ENCODE measurements at places on chromosomes 2 and 18.
A peak's percentile ranks its signal among the peaks of the same experiment; 100 is the strongest.

GRCh38 chr2:100835006-100835659, 15.2 kb downstream of the NPAS2 start:
- no peak for DNase-seq

DNA sequence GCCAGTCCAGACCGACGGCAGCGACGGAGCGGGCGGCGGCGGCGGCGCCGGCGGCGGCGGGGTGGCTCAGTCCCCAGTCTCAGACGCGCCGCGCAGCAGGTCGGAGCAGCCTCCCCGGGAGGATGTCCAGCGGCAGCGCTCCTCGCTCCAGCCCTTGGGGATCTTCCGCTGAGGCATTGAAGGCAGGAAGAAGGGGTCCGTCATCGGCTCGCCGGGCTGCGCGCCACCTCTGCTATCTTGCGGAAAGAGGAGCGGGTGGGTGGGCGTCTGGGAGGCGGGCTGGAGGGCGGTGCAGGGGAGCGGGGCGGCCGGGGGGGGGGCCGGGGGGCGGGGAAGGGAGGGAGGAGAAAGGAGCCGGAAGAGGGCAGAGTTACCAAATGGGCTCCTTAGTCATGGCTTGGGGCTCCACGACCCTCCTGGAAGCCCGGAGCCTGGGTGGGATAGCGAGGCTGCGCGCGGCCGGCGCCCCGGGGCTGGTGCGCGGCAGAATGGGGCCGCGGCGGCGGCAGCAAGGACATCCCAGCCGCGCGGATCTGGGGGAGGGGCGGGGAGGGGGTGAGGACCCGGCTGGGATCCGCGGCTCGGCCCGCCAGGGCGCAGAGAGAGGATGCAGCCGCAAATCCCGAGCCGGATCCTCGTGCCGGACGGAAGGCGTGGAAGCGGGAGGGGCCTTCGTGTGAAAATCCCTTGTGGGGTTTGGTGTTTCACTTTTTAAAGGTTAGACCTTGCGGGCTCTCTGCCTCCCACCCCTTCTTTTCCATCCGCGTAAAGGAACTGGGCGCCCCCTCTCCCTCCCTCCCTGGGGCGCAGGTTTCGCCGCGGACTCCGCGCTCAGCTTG, at the start of gene NETO1:
Gene NETO1 (minus strand): TSS at position 242 of the 839 bp plus-strand sequence. CDS start 696 bp downstream, outside the sequence.
- no peak for DNase-seq

GRCh38 chr2:11554399-11554716, 20.5 kb downstream of the GREB1 start:
- no peak for DNase-seq

DNA sequence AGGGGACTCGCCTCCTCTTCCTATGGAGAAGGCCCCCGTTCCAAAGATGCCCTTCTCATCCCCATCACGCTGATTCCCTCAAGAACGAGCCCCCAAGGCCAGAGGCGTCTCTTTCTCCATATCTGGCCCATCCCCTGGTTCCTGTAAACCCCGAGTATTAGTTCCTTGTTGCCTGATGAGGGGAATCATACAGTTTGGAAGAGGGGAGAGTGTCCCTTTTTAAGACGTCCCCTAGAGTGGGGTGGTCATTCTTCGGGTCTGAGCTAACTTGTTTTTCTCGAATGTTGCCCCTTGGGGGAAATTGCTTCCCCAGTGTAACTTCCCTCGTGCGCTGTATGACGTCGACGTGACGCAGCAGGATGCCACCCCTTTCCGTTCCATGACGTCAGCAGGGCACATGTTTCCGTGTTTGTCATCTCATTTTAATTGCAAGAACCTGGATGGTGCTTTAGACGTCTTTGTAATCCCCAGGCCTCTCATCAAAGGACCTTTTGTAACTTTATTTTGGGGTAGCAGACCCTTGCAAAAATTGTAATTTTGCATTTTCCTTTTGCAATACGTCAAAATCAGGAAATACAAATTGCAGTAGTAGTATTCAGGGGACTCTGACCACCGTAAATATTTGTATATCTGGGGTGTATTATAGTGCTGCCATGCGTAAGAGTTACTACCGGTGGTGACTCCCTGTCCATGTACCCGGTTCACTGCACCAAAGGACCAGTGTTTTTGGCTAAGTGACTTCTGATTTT, 569 bp downstream of the BABAM2 start:
- peak; percentile 94 for DNase-seq

- no peak for DNase-seq
Observed at GRCh38 chr2:233831011-233831721, 23.2 kb downstream of the HJURP start.

DNA sequence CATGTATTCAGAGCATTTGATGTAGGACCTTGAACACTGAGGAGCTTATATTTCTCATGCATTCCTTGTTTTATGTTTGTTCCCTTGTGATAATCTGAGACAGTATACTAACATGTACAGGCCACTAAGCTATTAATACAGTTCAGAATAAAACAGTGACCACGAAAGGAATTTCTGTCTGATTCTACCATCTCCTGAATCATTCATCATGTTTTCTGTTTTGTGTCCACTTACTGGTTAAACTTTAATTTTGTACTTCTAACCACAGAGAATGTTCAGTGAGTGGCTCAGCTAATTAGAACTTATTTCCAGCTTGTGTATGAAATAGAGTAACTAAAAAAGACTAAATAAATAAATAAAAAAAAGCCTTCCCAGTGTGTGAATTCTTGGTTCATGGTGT, 110.4 kb downstream of the LRP1B start:
- no peak for DNase-seq

- DNase-seq, result no peak
Observed at GRCh38 chr2:218389333-218390150, 7.5 kb downstream of the SLC11A1 start.

GRCh38 chr2:26215833-26216232, 28.6 kb downstream of the HADHA start:
- no peak for DNase-seq

GRCh38 chr2:218478544-218478943, 59.6 kb downstream of the VIL1 start:
- no peak for DNase-seq

GRCh38 chr2:132374961-132375360, 41.6 kb upstream of the GPR39 start:
- DNase-seq, result no peak

GRCh38 chr2:46770622-46771021, 145.0 kb downstream of the MCFD2 start:
- DNase-seq, result no peak

DNA sequence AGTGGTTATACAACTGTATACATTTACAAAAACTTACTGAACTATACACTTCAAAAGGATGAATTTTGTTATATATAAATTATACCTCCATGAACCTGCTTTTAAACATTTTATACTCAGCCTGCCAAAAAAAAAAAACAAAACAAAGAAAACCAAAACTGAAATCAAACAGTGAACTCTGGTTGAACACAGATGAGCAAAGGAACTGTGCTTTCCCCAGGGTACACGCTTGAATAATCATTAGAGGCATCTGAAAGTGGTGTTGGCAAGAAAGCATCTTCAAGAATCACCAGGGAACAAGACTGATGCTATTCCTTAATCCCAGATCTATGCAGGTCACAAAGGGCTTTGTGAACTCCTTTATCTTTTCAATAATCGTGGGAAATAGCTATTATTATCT, 77.0 kb upstream of the LYPD1 start:
- no peak for DNase-seq

DNA sequence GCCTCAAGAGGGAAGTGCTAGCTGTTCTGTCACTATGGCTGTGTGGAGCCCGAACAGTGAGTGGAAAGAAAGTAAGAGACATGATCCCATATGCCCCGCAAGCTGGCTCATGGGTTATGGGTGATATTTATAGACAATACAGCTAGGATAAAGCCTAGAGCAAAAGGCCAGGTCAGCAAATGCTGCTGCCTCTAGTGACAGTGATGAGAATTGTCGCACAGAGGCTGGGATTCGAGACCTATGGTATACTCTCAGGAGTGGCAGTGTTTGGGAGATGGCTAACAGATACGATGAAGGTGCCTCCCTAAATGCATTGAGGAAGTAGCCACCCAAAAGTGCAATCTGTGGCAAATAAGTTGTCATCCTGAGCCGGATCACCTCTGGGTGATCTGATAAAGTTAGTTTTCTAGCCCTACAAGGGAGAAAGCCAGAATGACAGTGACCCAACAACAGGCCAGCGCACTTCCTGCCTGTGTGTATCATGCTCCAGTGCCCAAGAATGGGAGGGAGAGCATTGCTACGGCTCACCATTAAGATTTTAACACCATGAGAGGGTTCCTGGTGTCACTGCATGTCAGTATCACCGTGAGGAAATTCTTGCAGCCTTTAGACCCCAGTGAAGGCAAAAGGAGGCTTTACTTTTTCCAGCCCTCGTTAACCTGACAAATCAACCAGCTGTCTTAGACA, 92.2 kb upstream of the TGFA start:
- DNase-seq, result no peak

DNA sequence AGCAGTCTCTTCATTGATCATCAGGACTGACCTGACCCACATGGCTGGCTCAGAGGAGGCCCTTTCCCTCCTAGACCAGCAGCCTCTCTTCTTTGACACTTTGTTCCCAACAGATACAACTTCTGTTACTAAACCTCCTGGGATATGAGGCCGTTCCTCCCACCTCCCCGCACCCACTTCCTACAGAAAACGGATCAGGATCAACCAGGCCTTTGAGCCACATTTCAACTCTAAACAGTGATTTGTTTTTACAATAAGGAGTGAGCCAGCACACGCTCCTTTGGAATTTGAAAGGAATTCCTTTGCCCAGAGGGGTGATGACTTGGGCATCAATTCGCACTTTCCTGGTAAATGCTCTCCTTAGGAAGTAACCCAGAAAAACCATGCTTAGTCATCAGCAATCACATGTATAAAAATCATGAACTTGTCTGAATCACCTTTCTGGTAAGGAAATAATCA, 180.4 kb downstream of the FAM124B start:
- no peak for DNase-seq

Data from T follicular helper cell (primary cell).